Neural progenitor cell (in vitro differentiated cells): ENCODE measurements at places on chromosomes 5 and 9. TPM values are rescaled to one million over a fixed set of nuclear protein-coding genes. Genes with fewer than 3 reads are reported as not detected.

GRXCR2 gene
- not detected in 2 replicates for total RNA-seq

C9orf153 gene
- total RNA-seq = 0.25 TPM in 1 of 2 replicates, not detected in the other

SNCAIP gene
- total RNA-seq = 4.8 and 5.4 TPM in 2 replicates

GAS1 gene
- total RNA-seq = 68.1 and 104 TPM in 2 replicates

GRCh38 chr5:9850456-9850855, 220.3 kb upstream of the TAS2R1 start:
- DNase-seq = no peak

DNA sequence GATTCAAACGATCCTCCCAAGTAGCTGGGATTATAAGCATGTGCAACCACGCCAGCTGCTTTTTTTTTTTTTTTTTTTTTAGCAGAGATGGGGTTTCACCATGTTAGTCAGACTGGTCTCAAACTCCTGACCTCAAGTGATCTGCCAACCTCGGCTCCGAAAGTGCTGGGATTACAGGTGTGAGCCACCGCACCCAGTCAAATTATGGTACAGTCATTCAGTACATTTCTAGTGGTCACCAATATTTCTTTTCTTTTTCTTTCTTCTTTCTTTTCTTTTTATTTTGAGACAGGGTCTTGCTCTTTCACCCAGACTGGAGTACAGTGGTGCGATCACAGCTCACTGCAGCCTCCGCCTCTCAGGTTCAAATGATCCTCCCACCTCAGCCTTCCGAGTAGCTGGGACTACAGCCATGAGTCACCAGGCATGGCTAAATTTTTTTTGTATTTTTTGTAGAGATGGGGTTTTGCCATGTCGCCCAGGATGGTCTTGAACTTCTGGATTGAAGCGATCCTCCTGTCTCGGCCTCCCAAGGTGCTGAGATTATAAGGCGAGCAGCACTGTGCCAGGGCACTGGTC, 25.4 kb upstream of the DCP2 start:
- no peak for DNase-seq

GRCh38 chr5:131825404-131826013, 28.7 kb upstream of the FNIP1 start:
- no peak for DNase-seq

- no peak for DNase-seq
Measured at GRCh38 chr5:33888587-33888986, 3.2 kb downstream of the ADAMTS12 start.
